ENCODE measurements at places on chromosomes 2 and 18.
A peak's percentile ranks its signal among the peaks of the same experiment; 100 is the strongest.

DNA sequence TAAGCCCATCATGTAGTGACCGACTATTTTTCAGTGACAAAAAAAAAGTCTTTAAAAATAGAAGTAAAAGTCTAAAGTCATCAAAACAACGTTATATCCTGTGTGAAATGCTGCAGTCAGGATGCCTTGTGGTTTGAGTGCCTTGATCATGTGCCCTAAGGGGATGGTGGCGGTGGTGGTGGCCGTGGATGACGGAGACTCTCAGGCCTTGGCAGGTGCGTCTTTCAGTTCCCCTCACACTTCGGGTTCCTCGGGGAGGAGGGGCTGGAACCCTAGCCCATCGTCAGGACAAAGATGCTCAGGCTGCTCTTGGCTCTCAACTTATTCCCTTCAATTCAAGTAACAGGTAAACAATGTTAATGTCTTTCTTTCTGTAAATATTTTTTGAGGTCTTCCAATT is at the start of gene CD28:
TSS of gene CD28 (plus strand) at position 237 of the 400 bp plus-strand sequence. CDS start at position 295, 58 bp downstream.
- no peak for DNase-seq

DNA sequence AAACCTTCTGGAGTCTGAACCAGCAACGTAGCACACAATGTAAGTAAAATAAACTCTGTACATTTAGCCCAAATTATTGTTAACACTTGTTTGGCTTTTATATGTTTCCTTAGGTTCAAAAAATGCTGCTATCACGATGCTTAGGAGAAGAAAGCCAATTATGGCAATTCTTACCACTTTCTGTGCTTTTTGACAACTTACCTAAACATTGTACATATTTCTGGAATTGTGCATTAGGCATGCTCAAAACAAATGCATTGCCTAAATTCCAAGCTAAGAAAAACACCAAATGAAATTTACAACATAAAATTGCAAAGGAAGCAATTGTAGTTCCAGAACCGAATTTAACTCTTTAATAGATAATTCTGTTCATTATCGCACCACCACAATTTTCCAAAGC is 585.6 kb upstream of the DSEL start:
- DNase-seq: no peak

- DNase-seq: no peak
These were observed 137.7 kb upstream of the HDAC4 start for GRCh38 chr2:239538357-239539052.

GRCh38 chr2:47259829-47260228 is 104.7 kb upstream of the STPG4 start:
- no peak for DNase-seq

DNA sequence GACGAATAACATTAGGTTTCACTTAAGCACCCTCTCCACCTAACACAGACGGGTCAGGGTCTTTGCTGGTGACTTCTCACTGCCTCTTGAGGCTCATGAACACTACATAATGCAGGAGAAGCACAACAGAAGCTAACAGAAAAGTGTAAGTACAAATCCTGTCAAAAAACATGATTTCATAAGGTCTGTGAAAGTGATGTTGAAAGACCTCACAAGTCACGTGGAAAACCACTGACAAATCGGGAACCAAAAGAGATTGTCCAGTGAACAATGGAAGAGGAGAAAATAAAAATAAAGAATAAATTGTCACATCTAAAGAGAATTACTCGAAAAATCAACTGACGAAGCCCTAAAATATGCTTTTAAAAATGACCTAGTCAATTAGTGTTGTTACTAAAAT is 14.0 kb downstream of the PSD4 start:
- no peak for DNase-seq

DNA sequence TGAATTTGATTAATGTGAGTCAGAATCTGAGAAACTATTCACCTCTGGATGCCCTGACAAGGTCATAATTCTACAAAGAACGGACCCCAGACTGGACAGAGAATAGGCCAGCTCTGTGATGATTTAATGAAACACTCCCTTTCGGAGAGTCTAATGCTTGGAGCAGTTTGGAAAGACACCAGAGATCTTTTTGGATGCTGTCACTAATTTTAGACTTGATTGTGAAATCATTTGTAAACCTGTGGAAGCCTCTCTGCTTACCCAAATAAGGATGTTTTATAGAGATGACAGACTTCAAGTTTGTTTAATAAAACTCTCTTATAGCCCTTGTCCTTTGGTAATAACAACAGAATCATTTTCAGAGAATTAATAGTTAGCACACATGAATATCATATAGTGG is 83.5 kb downstream of the MYL12B start:
- no peak for DNase-seq

GRCh38 chr18:67951137-67951536 is 434.6 kb upstream of the DSEL start:
- DNase-seq: no peak

GRCh38 chr2:23595601-23596251 is 210.7 kb downstream of the KLHL29 start:
- no peak for DNase-seq

- no peak for DNase-seq
These were observed 37.0 kb downstream of the EIF4E2 start for GRCh38 chr2:232587512-232587911.

DNA sequence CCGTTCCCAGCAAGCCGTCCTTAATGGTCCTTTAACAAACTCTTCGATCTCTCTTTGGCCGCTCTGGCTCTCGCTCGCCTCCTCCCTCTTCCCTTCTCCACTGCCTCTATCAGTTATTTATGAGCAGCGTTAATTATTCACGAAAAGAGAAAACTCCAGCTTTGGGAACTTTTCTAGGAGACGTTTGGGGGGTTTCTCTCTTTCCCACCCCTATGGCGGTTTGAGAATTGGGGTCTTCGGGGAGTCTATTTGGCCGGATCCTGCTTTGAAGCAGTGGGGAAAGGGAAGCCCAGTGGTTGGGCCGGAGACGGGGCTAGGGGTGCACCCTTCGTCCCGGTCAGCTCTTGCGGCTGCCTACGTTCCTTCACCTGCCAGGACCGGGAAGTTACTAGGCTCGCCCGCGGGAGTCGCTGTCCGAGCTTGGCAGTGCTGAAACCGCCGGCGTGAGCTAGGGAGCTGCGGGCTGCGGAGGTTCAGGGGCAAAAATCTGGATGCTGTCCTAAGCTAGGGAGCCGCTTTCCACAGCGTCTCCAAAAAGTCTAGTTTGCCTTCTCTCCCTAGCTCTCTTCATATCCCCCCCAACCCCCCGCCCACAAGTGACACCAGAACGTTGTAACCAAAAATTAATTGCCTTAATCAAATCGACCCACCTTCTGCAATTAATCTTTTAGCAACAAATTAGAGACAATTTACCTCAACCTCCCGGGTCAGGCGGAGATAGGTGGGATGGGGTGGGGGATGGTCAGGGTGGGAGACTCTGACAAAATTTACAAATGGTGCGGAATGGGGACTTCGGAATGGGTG is 8.9 kb upstream of the SKOR2 start:
- DNase-seq: no peak

GRCh38 chr2:170739048-170739447 is 23.9 kb downstream of the SP5 start:
- peak; percentile 95 for DNase-seq

- no peak for DNase-seq
These were observed 17.3 kb downstream of the IGFBP5 start for GRCh38 chr2:216678098-216678465.

DNA sequence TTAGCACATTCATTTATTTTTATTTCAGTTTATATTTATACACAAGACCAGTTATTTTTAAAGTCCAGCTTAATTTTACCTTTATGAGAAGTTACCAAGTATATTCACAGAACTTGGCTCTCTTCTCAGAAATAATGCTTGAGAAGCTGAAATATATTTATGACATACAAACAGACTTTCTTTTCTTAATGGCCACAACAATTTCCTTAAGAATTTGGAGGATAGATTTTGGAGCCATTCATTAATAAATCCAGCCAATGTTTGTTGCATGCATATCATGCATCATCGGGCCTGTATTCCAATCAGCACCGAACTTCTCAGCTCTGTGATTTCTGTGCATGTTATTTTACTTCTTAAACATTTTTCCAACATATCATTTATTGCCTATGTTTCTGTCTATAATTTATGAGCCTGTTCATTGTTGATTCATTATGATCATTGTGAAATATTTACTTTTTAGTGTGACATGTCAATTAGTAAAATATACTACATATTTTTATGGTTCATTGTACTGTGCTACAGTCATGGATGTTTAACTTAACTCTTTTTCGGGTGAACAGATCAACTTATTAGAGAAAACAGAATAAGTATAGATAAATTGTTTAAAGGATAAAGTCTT is 3.5 kb downstream of the GULP1 start:
- no peak for DNase-seq

DNA sequence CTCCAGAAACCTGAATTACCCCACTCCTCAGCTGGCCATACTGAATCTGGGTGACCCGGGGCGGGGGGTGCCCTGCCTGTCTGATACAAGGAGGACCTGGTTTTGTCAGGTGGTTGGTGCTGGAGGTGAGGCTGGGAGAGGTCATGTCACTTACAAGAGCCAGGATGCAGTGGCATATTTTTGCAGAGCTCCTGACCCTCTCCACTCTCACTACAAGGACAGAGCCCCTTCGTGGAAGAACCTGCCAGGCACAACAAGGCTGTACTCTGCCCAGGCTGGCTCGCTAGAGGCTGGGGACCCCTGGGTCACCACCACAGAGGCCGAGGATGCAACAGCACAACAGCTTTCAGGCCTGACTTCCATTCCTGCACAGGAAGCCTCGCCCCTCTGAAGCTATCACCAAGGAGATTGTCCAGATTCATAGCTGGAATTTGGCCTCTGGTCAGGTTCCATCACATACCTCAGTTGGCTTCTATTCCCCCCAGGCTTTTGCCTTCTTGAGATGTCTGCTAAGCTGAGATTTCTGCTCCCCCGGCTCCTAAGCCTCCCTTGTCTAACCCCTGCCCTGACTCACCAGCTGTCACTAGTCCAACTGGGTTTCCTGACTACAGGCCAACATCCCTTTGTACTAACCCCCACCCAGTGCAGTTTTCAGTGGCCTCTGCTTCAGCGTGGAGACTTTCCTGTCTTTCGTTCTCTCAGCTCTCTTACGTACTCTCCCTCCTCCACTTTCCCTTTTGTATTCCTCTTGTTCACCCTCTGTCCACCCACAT is 132.5 kb upstream of the EPAS1 start:
- peak; percentile 100 for DNase-seq

GRCh38 chr2:120110062-120110362 is 97.1 kb downstream of the EPB41L5 start:
- no peak for DNase-seq

GRCh38 chr18:67608615-67609273 is 92.2 kb upstream of the DSEL start:
- DNase-seq: peak; percentile 16

GRCh38 chr2:108288534-108289106 is at the start of gene SULT1C2:
Gene SULT1C2, plus strand, starts transcription at chr2:108288895. Its CDS starts 4,773 bp downstream, at chr2:108293668.
- no peak for DNase-seq

DNA sequence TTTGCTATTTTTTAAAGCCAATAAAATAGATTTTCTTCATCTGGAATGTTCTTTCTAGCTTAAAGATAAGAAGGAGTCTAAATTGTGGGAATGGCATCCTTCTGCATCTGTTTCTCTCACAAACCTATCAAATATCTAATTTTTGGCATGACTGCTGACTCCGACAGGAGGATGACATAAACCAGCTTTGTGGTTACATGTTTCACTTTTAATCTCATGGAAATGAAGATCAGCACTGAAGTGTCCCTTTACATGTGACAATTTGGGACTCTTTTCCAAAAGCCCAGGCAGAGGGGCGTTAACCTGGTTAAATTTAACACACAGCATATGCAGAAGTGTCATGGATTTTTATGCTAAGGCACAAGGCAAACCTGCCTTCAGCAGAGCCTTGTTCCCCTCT is 694.7 kb downstream of the ARHGAP15 start:
- no peak for DNase-seq

Data from NCI-H226 (cell line).